Hematopoietic multipotent progenitor cell treated with erythropoietin and hydrocortisone succinate and interleukin-3 and kit ligand, for 17 days (in vitro differentiated cells): ENCODE measurements at places on chromosomes 5 and 9.
A peak's percentile ranks its signal among the peaks of the same experiment; 100 is the strongest.

GRCh38 chr9:87122947-87123685 lies 175.8 kb upstream of the GAS1 start:
- DNase-seq, result no peak

GRCh38 chr9:100601216-100601615 lies 23.3 kb downstream of the CAVIN4 start:
- DNase-seq, result peak; percentile 11

DNA sequence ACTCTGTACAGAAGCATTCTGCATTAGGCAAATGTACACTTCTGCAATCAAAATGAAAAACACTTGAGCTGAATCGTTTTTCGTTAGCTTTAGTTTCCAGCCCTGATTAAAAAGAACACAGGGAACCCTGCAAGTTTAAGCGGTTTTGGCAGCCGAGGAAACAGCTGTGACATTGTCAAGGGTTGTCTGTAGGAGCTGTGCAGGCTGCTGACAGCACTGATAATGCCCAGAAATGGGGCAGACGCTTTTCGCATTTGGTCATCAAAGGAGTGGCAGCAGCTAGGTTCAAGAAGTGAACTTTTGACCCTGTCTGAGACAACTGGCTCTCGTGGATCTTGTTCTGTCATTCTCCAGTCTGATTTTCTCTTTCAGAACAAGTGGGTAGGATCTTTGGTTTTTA lies 165.6 kb upstream of the CCDC152 start:
- no peak for DNase-seq

DNA sequence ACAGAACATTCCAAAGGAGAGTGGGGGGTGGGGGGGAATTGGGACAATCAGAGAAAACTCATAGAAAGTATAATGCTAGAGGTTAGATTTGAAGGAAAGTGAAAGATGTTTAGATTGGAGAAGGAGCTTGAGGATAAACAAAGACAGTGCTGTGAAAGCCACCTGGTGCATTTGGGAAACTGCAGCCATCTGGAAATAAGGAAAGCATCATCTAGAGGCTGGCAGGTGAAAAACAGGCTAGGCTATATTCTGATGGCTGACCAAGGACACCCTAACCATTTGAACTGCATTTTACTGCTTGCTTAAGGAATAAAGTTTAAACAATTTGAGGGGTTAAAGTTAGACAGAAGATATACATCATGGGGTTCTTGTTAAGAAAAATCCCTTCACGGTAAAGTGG lies 296.4 kb downstream of the CETN3 start:
- DNase-seq, result no peak

DNA sequence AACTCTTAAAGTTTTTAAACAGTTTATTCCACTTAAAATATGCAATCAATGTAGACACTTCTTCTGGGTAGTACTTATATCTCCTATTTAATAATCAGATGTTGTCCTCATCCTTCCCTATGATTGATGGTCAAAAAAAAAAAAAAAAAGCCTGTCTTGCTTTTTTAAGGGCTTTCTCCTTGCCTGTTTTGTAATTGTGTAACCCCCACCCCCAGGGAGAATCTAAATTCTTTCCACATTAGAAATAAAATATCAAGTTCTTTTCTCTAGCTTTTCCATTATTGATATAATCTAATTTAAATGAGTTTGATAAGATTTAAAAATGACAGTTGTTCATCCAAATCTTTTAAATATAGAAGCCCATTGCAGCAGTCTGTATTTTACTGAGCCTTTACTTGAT lies 119.7 kb downstream of the CHSY3 start:
- DNase-seq, result no peak

GRCh38 chr5:59874675-59875074 lies 18.9 kb downstream of the PDE4D start:
- no peak for DNase-seq

GRCh38 chr9:33153666-33154065 lies 13.5 kb downstream of the B4GALT1 start:
- DNase-seq, result no peak

DNA sequence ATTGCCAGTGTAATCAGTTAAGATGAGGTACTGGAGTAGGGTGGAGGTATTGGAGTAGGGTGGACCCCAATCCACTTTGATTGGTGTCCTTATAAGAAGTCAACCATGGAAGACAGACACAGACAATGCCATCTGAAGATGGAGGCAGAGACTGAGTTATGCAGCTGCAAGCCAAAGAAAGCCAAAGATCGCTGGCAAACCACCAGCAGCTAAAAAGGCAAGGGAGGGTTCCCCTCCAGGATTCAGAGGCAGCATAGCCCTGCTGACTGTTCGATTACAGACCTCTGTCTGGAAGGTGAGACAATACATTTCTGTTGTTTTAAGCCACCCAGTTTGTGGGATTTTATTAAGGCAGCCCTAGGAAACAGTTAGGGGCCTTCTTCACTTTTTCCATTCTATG lies 30.5 kb upstream of the CKMT2 start:
- no peak for DNase-seq

- peak; percentile 31 for DNase-seq
These were observed 653 bp upstream of the HNRNPH1 start for GRCh38 chr5:179623906-179624741.

DNA sequence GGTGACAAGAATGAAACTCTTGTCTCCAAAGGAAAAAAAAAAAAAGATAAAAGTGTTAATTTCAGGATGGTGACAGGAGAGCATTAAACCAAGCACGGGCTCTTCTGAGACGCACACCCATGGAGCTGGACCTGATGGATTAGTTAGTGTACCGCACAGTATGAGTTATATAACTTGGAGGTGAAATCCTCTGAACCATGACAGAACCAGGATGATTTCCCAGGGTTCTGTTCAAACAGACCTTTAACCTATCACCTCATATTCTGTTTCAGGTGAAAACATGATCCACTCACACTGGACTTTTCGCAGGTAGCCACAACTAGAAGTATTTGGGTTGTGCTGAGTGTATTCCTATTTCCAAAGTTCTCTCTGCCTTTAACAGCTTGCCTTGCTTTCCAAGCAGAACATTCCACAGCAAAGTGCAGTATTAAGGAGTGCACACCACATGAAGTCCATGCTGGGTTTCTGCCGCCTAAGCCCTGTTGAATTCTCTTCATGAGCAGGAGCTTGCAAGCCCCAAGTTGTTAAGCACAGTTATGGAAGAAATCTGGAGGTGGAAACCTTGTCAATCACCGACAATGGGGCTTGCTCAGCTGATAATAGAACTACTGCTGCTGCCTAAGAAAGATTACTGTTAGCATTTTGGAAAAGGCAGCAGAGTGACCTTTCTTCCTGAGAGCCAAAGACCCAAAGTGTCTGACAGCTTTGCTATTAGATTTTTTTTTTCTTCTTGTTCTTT lies 461.7 kb downstream of the TLE1 start:
- DNase-seq, result no peak

- DNase-seq, result no peak
These were observed 367.2 kb downstream of the OSTF1 start for GRCh38 chr9:75455444-75455921.

DNA sequence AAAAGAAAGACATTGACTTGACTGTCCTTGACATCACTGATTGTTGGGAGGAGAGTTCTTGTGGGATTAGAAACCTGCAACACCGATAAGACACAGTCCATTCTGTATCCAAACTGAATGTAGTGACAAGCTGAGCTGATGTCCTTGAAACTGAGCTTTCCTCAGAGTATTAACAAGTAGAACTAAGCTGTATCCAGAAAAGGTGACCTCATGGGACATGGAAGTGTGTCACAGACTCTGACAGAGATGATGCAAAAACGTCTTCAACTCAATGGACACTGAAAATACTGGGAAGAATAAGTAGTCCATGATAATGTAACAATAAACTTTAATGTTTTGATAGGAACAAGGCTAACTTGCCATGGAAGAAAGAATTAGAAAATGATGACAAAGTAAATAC lies 690.1 kb downstream of the CDH18 start:
- no peak for DNase-seq

DNA sequence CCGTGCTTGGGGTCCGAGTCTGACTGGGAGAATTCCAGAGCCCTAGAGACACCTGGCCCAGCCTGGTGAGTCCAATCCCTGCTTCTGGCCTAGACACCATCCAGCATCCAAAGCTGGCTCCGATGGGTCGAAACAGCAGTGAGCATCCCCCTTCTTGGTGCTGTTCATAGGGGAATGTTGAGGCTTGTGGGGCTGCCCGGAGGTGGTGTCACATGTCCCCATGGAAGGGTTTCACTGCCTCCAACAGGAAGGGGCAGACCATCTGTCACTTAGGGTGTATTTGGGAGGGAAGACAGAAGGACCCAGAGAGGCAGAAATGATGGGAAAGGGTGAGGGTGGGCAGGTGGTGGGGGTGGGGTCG lies 13.9 kb downstream of the C9orf50 start:
- DNase-seq, result no peak

GRCh38 chr5:93589829-93590215 lies 6.8 kb downstream of the NR2F1 start:
- no peak for DNase-seq

DNA sequence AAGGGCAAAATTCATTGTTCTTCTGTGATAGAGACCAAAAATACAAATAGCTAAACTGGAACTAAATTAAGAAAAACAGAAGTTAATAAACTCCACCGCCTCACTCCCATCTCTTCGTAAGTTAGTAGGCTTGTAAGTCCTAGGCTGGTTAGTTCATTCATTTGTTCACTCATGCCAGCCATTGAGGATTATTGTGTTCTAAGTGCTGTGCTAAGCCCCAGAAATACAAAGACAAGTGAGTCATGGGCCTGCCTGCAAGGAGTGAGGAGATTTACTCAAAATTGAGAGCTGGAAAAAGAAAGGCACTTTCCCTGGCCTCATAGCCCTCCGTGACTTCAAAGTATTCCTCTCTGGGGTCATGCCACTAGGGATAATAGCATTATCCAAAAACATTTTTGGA lies 8.5 kb downstream of the DOCK8 start:
- DNase-seq, result no peak

GRCh38 chr9:71685394-71685793 lies 82.9 kb downstream of the CEMIP2 start:
- no peak for DNase-seq

- no peak for DNase-seq
These were observed 7.1 kb upstream of the RNF145 start for GRCh38 chr5:159216454-159216853.

- DNase-seq, result no peak
These were observed 81.7 kb upstream of the IL6ST start for GRCh38 chr5:56076486-56076885.

- no peak for DNase-seq
These were observed 19.6 kb upstream of the AOPEP start for GRCh38 chr9:94706922-94707321.

- no peak for DNase-seq
These were observed 79.3 kb upstream of the COL5A1 start for GRCh38 chr9:134562146-134562849.

DNA sequence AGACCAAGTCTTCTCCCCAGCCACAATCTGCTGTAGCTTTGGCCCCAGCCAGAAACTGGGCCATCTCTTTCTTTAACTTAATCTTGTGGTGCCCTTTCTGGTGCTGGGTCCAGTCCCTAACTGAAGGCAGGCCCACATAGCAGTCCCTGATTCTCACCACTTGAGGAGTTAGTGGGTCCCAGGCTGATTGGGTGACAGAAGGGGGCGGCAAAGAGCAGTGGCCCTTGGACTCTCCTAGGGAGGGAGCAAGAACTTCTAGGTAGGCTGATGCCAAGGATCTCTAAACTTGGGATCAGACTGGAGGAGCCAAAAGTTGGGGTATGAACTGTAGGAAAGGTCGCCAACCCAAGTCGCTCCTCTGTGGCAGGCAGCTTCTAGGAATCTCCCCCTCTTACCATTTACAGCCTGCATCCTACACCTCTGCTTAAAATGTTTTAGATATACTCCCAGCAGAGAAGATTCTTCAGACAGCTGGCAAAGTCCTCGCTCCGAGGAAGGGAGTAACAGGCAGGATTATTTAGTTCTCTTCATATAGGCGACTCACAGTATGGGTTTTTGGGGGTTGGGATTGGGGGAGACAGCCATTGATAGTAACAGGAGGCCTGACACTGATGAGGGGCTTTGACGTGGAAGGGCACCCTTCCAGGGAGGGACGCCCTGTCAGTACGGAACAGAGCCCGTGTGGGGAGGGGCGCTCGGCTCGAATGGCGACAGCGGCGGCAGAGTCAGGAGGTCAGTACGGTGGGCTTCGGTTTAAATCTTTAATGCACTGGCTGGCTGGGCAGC lies 2.0 kb upstream of the CCL27 start:
- DNase-seq, result peak; percentile 83

GRCh38 chr5:16894236-16895057 lies 41.6 kb downstream of the MYO10 start:
- DNase-seq, result no peak

- no peak for DNase-seq
These were observed 59.0 kb downstream of the PCDHGC5 start for GRCh38 chr5:141547921-141548320.

GRCh38 chr9:108099854-108100253 lies 610.3 kb upstream of the KLF4 start:
- DNase-seq, result no peak

- no peak for DNase-seq
These were observed 9.3 kb upstream of the TRIM36 start for GRCh38 chr5:115179030-115179393.

GRCh38 chr5:82365744-82366228 lies 87.6 kb upstream of the RPS23 start:
- no peak for DNase-seq

- DNase-seq, result no peak
These were observed 87.3 kb downstream of the YIPF5 start for GRCh38 chr5:144083185-144083584.

- no peak for DNase-seq
These were observed 216.2 kb upstream of the IER5L start for GRCh38 chr9:129394061-129394885.

GRCh38 chr5:31492869-31493268 lies 39.0 kb downstream of the DROSHA start:
- DNase-seq, result no peak

DNA sequence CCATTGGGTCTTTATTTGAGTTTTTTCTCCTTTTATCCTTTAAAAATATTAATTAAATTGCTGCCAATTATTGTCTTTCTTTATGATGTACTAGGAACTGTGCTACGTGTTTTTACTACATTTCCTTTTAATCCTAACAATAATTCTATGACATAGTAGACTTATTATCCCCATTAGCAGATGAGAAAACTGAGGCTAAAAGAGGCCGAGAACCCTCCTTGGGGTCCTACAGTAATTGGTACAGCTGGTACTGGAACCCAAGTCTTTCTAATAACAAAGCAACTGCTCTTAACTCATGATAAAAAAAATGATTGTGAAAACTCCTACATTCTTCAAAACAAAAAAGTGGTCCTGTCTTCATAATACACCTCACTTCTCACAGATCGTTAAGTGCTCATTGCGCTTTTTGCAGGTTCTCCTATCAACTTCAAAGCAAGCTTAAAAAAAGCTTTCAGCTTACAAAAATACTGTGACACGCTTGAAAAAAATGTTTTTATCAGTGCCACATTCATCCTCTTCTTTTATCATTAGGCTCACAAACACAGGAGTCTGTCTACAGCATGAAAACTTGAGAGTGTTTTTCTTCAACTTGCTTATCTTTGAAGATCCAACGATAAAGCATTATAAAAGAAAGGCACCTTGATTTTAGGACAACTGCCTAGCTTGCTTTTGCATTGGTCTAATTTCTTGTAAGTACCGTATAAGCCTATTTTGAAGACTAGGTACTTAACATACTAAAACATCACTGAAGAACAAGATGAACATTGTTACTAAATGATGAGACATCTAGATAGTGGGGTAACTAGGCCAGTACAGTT lies 32.4 kb downstream of the FYB1 start:
- no peak for DNase-seq
